Substantia nigra (tissue), 51 donors: ENCODE measurements at places on chromosomes 7 and 10.
A peak's percentile ranks its signal among the peaks of the same experiment; 100 is the strongest.

DNA sequence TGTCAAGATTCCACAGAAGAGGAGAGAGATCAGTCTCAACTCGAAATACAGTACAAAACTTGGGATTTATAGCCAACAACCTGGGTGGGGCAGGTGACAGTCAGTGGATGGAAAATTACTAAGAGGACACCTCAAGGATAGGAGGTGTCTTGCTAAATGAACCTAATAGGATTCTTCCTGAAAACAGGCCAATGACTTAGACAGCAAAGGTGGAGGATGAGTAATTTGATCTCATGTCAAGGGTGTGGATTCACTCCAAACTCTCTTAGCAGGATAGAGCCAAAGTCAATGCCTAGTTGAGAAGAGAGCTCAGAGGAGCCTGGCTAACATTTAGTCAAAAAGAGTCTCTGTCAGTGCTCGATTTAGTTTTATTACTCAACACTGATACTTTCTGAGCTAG is 106.7 kb upstream of the INSYN2A start:
- no peak for DNase-seq

- DNase-seq = no peak
Measured at GRCh38 chr10:785089-785860, 95.8 kb upstream of the DIP2C start.

DNA sequence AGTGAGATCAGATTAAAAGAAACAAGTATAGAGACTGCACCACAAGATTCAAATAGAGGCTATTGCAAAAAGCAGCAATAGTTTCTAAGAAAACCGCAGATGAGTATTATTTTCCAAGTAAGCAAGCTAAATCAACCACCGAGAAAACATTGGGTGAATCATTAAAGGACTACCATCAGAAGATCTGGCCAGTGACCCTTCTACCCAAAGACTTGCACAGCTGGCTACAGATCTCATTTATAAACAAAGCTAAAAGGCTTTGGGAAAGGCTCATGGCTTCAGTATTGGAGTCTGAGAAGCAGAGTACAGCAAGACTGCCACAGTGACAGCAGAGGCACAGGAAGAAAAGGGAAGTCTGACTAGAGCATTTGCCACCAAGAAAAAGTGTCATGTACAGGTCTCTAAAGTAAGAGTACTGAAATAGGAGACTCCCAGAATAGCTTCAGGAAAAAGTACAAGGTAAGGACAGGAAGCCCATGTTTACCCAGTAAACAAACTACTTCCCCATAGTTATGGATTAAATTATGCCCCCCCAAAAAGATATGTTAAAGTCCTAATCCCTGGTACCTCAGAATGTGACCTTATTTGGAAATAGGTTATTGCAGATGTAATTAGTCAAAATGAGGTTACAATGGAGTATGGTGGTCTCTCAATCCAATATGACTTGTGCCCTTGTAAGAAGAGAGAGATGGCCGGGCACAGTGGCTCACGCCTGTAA is 19.0 kb downstream of the STEAP1 start:
- no peak for DNase-seq

GRCh38 chr7:102064361-102065025 is 222.2 kb upstream of the SH2B2 start:
- DNase-seq = peak; percentile 8

DNA sequence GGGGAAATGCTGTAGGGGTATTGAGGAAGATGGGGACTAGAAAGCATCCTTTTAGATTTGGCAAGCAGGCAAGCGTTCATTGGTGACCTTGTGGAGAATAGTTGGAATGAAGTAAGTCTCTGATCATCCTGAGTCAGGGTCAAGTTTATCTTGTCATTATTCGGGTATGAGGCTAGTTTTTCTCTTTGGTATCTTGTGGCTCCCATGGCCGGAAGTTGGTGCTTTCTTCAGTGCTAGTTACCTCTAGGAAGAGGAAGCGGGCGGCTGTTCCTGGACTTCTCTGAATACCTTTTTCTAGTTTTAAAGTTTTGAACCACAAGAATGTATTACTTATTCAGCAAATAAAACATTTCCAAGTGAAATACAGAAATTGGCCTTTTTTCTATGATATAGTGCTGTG is 9.2 kb downstream of the CREM start:
- no peak for DNase-seq

GRCh38 chr10:917416-917720 is 14.1 kb downstream of the LARP4B start:
- no peak for DNase-seq

DNA sequence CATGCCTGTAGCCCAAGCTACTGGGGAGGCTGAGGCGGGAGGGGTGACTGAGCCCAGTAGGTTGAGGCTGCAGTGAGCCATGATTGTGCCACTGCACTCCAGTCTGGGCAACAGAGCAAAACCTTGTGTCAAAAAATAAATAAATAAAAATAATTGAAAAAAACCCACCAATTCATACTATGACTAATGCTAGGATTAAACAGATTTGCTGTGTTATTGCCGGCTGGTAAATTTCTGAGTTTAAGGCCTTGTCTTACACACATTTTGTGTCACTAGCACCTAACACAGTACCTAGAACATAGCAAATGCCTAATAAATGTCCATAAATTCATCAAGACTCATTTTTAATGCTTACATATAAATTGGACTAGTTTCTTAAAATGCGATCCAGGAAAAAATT is 8.7 kb downstream of the ESYT2 start:
- no peak for DNase-seq
